ENCODE measurements at places on chromosomes 5 and 9.

DNA sequence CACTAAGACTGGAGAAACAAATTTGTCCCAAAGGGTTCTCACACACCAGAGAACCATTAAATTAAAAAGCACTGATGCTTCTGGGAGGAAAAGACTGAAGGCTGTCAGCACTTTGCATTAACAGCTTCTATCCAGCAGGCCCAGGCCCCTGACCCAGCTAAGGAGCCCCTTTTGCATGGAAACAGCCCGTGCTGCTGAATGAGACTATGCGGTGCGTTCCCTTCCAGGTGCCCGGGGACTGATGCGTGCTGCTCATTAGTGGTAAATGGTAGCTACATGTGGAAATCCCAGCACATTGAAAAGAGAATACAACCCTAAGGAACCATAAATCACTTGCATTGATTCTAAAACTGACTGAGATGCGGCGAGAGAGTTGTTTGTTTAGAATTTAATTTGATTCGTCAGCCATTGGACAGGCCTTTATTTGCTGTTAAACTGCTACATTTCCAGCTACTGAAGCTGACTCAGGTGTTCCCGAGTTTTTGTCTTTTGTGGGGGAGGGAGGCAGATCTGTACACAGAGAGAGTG, 351.0 kb upstream of the SLC24A2 start:
- DNase-seq: no peak

DNA sequence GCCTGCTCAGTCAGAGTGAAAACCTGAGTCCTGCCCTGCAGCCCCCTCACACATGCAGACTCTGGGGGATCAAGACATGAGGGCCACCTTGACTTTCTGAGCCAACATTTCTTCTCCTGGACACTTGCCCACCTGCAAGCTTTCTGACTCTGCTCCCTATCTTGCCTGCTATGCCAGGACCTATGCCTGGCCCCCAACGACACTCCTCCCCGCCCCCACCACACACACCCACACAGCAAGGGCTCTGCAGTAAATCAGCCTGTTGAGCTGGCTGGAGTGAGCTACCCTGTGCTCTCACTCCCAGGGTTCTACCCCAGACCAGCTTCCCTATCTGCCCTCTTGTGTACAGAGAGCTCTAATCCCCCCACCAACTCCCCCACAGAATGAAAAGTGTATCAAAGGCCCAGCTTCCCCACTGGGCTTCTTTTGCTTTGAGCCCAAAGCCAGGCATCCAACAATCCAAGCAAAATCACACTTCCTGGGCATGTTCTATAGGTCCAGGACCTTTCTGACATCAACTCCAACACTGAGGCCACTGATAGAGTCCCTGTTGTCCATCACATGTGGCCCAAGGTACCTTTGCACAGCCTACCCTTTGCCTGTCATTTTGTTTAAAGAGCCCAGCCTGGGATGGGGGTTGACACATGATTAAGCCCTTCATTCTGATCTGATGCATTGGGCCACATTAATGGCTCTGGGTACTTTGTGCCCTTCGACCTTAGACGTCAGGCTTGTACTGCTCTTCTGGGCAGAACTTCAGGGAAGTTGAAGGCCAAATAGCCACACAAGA, 7.2 kb downstream of the PDLIM4 start:
- no peak for DNase-seq

GRCh38 chr5:10352430-10353240, 860 bp upstream of the MARCHF6 start:
- no peak for DNase-seq

GRCh38 chr5:6812800-6813731, 99.8 kb downstream of the TENT4A start:
- DNase-seq: no peak

DNA sequence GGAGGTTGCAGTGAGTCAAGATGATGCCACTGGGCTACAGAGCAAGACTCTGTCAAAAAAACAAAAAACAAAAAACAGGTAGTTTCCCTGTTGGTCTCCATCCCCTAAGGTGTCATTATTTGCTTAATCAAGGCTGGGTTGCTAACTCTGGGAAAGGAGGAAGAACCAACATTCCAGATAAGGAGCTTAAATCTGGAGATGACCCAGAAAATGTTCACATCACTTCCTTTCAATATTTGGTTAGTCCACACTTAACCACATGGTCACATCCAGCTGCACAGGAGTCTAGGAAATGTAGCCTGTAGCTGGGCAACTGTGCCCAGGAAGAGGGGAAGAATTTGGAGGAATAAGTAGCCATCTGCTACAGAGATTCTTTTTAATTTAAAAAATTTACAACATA, 25.9 kb upstream of the MEGF9 start:
- DNase-seq: no peak

DNA sequence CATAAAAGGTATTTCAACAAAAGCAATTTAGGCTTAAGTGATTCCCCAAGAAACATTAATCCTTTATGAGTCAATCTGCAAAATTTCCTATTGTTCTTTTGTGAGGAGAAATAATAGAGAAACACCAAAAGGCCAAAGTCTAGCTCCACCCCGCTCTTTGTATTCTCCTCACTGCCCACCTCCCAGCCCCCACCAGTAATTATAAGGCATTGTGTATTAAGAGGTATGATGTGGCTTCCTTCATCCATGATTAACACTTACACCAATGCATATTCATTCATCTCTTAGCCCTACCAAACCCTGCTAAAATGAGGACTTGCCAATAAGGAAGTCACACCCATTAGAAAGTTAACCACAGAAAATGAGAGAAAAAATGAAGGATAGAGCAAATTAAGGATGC, 105.3 kb upstream of the SPATA31D4 start:
- DNase-seq: no peak

DNA sequence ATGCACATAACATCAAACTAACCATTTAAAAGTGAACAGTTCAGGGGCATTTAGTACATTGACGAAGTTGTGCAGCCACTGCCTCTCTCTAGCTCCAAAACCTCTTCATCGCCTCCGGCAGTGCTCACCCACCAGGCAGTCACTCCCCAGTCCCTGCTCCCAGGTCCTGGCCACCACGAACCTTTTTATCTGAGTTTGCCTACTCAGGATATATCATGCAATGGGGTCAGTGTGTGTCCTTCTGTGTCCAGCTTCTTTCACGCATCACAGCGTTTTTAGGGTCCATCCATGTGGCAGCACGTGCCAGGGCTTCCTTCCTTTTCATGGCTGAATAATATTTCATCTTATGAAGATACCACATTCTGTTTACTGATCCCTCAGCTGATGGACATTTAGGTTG, 4.6 kb downstream of the AHRR start:
- no peak for DNase-seq

- DNase-seq: no peak
These were observed 19.3 kb upstream of the SLC12A7 start for GRCh38 chr5:1131191-1131621.

GRCh38 chr9:76414661-76415060, 20.4 kb upstream of the RFK start:
- DNase-seq: no peak

DNA sequence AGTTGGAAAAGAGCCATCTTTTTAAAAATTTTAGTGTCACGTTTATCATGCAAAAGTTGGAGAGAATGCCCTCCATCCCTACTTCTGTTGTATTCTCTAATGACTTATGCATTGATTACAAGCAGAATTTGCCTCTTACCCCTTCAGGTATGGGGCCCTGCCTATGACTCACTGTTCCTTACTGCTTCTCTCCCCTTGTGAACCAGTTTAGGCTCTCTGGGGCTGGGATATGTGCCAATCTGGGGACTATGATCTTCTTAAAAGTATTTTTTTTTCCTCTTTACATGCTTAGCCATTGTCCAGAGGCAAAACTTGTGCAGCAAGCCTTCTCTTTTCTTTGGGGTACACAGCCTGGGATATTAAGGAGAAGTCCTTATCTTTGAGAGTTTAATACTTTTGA, 37.4 kb downstream of the CAMK4 start:
- no peak for DNase-seq

DNA sequence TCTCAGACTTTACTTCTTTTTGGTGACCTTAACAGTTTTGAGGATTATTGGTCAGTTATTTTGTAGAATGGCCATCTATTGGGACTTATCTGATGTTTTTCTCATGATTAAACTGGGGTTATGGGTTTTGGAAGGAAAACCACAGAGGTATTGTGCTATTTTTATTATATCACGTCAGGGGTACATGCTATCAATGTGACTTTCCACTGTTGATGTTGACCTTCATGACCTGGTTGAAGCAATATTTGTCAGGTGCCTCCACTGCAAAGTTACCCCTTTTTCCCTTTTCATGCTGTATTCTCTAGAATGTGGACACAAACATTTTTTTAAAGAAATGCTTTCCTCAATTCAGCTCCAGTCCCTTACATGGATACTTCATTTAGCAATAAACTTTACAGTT, 152.8 kb upstream of the TSLP start:
- no peak for DNase-seq

DNA sequence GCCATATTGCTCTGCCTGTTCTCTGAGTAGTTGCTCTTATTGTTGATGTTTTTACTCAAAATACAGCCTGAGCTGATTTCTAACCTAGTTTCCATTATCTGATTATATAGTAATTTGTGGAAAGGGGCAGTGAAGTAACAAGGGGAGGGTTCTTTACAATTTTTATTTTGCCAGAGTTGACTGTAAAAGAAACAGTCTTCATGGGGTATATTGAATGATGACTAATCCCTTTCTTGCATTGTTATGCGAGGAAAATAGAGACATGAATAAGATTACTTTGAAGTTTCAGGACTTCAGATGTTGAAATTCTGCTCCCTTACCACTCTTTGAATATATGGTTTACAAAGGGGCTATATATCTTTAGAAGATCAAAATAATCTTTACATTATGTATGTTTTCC, 9.1 kb upstream of the LRRC70 start:
- no peak for DNase-seq

- no peak for DNase-seq
These were observed 32.2 kb upstream of the STRBP start for GRCh38 chr9:123300554-123300953.

DNA sequence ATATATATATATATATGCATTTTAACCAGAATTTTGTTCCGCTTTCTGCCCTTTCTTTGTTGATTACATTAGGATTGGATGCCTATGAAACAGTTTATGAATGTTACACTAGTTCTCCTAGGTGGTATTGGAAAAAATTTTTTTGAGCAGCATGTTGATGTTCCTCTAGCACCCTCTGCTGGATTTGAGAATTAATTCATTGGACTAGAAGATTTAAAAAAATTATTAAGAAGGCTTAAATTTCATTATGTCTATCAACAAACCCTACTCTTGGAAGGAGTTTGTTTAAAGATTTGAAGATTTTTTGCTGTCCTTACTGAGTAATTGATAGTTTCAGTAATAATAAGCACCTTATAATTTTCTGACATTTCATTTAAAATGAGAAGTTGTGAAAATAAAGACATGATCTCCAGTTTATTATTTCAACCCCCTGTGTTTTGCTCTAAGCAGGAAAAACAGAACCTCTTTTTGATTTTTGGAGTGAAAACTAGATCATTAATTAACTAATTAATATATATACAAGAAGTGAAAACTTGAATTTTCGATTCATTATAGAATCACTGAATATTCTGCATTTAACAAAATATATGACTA, 89.6 kb downstream of the CCDC171 start:
- no peak for DNase-seq

DNA sequence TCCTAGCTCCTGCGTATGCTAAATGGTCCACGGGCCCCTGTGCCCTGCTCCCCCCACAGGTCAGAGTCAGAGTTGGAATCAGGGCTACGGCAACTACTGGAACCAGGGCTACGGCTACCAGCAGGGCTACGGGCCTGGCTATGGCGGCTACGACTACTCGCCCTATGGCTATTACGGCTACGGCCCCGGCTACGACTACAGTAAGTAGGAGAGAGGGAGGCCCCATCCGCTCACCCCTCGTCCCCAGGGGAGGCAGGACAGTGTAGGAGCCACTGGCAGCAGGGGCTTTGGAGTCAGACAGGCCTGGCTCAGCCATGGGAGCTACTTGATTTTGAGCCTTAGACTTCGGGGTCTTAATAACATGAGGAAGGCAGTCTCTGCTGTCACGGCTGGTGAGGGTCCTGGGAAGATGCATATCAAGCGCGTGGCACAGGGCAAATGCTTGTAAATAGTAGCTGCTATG, 5.8 kb downstream of the HNRNPAB start:
- no peak for DNase-seq

DNA sequence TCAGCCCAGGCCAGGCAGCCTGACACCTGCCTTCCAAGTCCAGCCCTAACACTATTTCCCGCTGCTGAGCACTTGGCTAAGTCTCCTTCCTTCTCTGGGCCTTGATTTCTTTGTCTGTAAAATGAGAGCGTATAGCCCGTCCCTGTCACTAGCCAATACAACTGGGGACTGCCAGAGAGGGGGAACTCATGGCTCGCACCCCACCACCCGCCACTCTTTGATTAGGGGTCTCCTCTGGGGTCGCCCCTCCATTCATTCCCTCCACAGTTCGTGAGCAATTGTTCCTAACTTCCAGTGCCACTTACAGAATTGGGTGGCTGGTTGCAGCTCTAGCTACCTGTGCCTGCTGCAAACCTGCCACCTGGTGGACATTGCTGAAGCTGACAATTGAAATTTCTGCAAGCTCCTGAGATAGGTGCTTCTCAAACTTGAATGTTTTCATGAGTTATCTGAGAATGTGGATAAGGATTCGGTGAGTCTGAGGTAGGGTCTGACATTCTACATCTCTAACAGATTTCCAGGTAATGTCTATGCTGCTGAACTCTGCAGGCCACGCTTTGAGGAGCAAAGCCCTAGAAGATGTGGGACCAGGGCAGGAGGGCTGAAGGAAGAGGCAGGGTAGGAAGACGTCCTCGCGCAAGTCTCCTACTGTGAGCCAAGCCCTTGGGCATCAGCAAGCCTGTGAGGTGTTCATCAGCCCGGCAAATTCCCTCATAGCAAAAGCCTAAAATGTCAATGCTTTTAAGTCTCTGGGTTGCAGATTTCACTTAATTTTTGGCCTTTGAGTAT, 13.3 kb upstream of the RECK start:
- peak; percentile 58 for DNase-seq

GRCh38 chr5:32160228-32160627, 13.9 kb downstream of the GOLPH3 start:
- DNase-seq: no peak

GRCh38 chr9:78443946-78444345, 147.0 kb downstream of the PSAT1 start:
- no peak for DNase-seq

DNA sequence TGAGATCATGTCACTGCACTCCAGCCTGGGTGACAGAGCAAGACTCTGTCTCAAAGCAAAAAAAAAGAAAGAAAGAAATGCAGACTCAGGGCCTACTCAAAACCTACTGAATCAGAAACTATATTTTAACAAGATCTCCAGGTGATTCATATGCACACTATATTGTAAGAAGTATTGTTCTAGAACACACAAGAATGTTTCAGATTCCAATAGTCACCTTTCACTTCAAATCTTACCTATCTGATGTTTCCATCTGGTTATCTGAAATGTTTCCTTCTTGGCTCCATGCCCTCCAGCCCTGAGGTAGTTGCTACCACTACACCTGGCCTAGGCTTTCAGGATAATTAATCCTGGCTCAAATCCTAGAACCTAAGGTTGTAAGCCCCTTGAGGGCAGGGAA, 36.8 kb upstream of the SNX2 start:
- DNase-seq: no peak

- no peak for DNase-seq
These were observed 1304.4 kb downstream of the MAT2B start for GRCh38 chr5:164809821-164810220.

All from T-helper 17 cell (primary cell).